Endothelial cell (in vitro differentiated cells): ENCODE measurements at places on chromosomes 13 and 19. TPM values are rescaled to one million over a fixed set of nuclear protein-coding genes. Genes with fewer than 3 reads are reported as not detected.

The HIF3A gene
- 54.2 TPM for total RNA-seq

The GAPDHS gene
- not detected for total RNA-seq

The ATP1A3 gene
- total RNA-seq: not detected

The GPR183 gene
- total RNA-seq: not detected

The METTL21C gene
- not detected for total RNA-seq

The ARHGEF7 gene
- 270 TPM for total RNA-seq

The CDX2 gene
- 0.33 TPM for total RNA-seq

The ATP8A2 gene
- total RNA-seq: 2.1 TPM

The TMEM59L gene
- total RNA-seq: 0.15 TPM

The CEACAM5 gene
- not detected for total RNA-seq

The APLP1 gene
- total RNA-seq: 11.5 TPM

DNA sequence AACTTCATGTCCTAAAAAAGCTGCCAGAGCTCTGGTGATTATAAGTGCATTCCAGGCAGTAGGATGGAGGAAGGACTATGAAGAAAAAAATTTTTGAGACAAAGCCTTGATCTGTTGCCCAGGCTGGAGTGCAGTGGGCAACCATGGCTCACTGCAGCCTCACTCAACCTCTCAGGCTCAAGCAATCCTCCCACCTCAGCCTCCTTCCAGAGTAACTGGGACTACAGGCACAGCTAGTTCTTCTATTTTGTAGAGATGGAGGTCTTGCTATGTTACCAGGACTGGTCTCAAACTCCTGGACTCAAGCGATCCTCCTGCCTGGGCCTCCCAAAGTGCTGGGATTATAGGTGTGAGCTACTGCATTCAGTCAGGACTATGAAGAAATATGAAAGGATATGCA lies 161.2 kb downstream of the IRS2 start:
- peaks cover 15% of the 10 kb centered on the region for H3K4me1 ChIP-seq
- H3K4me3 ChIP-seq: no peak overlapping the region
- no peak for DNase-seq
- H3K36me3 ChIP-seq: no peaks in the 10 kb centered on the region
- H3K27ac ChIP-seq: no peak overlapping the region

GRCh38 chr13:99865420-99865930 lies 106.1 kb downstream of the ZIC5 start:
- no peak for DNase-seq
- no peaks in the 10 kb centered on the region for H3K27me3 ChIP-seq
- H3K36me3 ChIP-seq: no peaks in the 10 kb centered on the region
- H3K4me3 ChIP-seq: no peak overlapping the region
- no peak overlapping the region for H3K27ac ChIP-seq

- peaks cover 9% of the 10 kb centered on the region for H3K27me3 ChIP-seq
- no peak overlapping the region for H3K4me3 ChIP-seq
- H3K36me3 ChIP-seq: no peaks in the 10 kb centered on the region
- H3K27ac ChIP-seq: no peak overlapping the region
Observed at GRCh38 chr13:97141564-97142005, 80.5 kb upstream of the MBNL2 start.

DNA sequence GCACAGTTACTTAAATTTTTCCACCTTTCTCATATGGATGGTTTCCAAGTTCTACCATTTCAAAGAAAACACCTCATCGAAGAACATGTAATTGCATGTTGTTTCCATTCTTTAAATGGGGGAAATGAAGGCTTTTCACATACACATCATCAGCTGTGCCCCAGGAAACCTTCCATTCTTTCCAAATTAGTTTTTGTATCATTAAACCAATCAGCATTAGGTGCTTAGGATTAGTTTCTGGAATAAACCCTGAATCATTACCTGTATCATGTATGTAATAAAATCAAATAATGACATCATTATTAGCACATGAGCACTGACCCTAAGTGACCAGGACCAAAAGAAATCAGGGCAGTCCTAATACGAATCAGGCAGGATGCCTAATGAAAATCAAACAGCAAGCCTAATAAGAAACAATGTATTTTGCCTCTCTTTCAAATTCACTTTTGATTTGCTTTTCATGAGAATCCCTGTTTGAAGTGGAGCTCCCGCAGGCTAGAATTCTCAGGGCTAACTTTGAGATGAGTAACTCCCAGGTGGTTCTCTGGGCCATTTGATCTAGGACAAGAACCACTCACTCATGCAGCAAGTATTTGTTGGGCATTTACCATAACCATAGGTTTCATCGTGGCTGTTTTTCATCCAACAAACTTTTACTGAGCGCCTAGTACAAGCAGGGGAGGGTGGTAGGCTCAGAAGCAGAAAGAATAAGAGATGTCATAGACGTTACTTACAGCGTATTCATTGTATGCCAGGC lies 89.2 kb downstream of the MZT1 start:
- no peaks in the 10 kb centered on the region for H3K36me3 ChIP-seq
- no peaks in the 10 kb centered on the region for H3K4me1 ChIP-seq
- no peak overlapping the region for H3K4me3 ChIP-seq
- no peak for DNase-seq
- no peak overlapping the region for H3K27ac ChIP-seq
- no peaks in the 10 kb centered on the region for H3K27me3 ChIP-seq

DNA sequence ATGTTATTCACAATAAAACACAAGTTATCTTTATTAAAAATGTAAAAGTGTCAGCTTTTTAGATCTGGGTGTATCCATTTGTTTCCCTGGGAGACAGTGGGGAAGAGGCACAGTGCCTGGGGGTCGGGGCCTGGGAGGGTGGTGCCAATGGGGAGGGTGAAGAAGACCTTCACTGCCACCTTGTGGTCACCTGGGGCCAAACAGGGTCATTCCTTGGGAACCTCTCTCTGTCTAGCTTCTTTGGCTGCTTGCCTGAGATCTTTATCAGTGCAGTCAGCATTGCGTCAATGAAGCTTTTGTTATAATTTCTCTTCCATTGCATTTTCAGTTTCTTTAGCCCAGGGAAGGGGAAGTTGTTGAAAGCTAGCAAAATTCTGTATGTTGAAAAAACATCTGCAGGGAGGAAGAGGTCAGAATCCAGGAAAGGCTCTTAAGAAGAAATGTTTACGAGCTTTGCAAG lies 39.1 kb downstream of the PCDH8 start:
- H3K27me3 ChIP-seq: no peaks in the 10 kb centered on the region
- H3K4me1 ChIP-seq: peaks cover 5% of the 10 kb centered on the region
- H3K4me3 ChIP-seq: no peak overlapping the region
- H3K36me3 ChIP-seq: no peaks in the 10 kb centered on the region
- H3K27ac ChIP-seq: no peak overlapping the region

- peaks cover 41% of the 10 kb centered on the region for H3K36me3 ChIP-seq
- peaks cover 14% of the 10 kb centered on the region for H3K27me3 ChIP-seq
- DNase-seq: no peak
- H3K27ac ChIP-seq: no peak overlapping the region
Observed at GRCh38 chr19:4694211-4694987, 24.3 kb upstream of the MYDGF start.

- H3K36me3 ChIP-seq: peaks cover 8% of the 10 kb centered on the region
- no peak overlapping the region for H3K27ac ChIP-seq
- DNase-seq: no peak
- peaks cover 12% of the 10 kb centered on the region for H3K4me1 ChIP-seq
Observed at GRCh38 chr19:15225760-15226159, 6.5 kb downstream of the EPHX3 start.

DNA sequence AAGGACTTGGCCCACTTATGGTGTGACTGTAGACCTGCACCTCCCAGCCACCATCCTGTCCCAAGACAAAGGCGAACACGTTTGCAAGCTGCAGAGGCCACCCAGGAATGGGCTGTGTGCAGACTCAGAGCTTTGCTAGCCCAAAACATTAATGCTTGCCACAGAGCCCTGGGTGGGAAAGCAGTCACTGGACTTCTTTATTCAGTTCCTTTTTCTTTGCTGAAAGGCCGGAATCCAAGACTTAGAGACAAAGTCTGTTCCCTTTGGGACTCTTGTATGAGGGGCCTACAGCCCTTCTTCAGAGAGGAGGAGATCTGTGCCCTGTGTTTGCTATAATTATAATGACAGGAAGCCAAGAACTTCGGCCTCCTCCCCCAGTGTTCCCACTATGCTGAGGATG lies 167.8 kb downstream of the DLEU7 start:
- H3K27me3 ChIP-seq: peaks cover 7% of the 10 kb centered on the region
- H3K4me1 ChIP-seq: peaks cover 59% of the 10 kb centered on the region
- DNase-seq: no peak
- H3K27ac ChIP-seq: peak overlapping the region; percentile 49

DNA sequence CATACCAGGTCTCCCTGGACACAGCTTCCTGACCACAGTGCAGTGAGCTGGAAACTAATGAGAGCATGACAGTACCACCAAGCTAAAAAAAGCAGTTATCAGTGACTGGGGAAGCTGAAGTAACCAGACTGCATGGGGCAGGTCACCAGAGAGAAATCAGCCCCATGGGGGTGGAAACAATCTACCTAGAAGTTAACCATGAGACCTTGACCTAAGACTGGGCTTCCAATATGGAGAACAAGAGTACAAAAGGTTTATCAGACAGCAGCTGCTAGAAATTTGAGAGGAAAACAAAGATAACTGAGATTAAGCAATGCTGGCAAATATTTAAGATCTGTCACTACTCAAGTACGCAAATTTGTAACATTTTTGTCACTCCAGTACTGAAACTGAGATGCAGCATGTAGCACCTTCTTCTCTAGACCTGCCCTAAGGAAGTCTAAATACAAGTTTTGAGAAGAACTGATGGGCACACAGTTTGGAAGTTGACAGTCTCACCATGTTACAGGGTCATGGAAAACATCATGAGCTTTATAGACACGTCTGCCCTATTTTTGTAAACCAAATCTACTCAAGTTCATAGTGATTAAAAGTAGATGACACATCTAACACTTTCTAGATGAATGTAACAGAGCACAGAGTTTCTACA lies 2641.8 kb upstream of the PCDH20 start:
- DNase-seq: no peak
- no peaks in the 10 kb centered on the region for H3K27me3 ChIP-seq
- no peak overlapping the region for H3K27ac ChIP-seq
- H3K4me3 ChIP-seq: no peak overlapping the region
- no peaks in the 10 kb centered on the region for H3K36me3 ChIP-seq

- DNase-seq: no peak
- H3K27me3 ChIP-seq: no peaks in the 10 kb centered on the region
- H3K27ac ChIP-seq: no peak overlapping the region
- H3K4me3 ChIP-seq: no peak overlapping the region
- no peaks in the 10 kb centered on the region for H3K4me1 ChIP-seq
- H3K36me3 ChIP-seq: no peaks in the 10 kb centered on the region
Observed at GRCh38 chr13:29279356-29280254, 315.9 kb downstream of the SLC7A1 start.

DNA sequence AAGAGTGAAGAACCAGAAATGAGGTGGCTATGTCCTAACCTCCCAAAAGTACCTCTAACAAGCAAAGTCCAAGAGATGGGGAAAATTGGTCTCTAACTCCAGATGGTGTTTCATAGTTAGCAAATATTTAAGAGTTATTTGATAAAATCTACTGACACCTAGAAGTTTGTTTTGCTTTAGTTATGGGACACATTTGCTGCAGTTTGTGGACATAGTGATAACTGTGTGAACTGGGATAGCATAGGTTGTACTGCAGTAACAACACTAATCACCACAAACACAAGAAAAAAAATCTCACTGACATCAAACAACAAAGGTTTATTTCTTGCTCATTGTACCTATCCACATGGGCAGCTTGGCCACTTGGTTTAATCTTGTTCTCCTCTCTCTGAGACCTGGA lies 965.0 kb upstream of the SPRY2 start:
- DNase-seq: no peak
- no peaks in the 10 kb centered on the region for H3K27me3 ChIP-seq
- H3K4me1 ChIP-seq: no peaks in the 10 kb centered on the region
- H3K4me3 ChIP-seq: no peak overlapping the region

DNA sequence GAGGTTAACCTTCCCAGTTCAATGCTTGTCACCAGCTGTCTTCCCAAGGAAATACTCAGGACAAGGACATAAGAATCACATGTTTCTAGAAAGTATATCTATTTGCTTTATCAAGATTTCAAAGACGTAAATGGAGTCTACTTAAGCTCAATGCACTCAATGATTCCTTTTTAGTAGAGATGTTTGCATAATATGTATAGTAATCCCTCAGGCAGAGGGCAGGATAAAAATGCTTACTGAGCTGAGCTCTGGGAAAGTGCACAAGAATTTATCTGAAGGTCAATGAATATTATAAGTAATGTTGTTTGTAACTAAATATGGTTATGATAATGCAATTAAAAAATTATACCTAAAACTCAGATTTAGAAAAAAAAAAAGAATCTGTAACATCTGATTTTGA lies 1309.4 kb upstream of the SLC10A2 start:
- H3K27me3 ChIP-seq: no peaks in the 10 kb centered on the region
- no peak for DNase-seq
- H3K4me3 ChIP-seq: no peak overlapping the region
- no peaks in the 10 kb centered on the region for H3K36me3 ChIP-seq

DNA sequence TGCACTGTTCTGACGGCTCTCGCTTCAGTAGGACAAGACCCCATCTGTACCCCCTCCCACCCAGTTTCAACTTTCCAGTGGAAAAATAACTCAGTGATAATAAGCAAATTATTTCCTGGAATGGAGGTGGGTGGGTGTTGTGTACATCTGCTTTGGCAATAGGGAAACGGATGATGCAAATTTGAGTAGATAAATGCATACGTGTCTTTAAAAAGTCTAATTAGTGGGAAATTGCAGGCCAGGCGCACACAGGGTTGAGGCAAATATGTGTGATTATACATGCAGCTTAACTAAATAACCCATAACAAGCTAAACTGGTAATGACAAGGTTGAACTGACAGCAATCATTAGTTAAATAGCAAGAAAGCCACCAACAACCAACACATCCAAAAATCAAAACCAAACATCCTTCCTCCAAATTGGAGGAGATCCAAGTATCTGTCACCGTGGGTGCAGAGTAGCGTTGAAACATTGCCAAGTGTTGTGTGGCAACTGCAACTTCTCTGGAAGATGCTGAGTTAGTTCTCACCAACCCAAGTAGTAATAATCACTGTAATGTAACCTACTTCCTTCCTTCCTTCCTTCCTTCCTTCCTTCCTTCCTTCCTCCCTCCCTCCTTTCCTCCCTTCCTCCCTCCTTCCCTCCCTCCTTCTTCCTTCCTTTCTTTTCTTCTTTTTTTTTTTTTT lies 54.6 kb downstream of the TRPM4 start:
- H3K27ac ChIP-seq: no peak overlapping the region
- no peak for DNase-seq
- peaks cover 5% of the 10 kb centered on the region for H3K27me3 ChIP-seq
- H3K4me3 ChIP-seq: no peak overlapping the region
- peaks cover 26% of the 10 kb centered on the region for H3K36me3 ChIP-seq
